ENCODE measurements at places on chromosomes 1 and 21.

GRCh38 chr1:74399249-74399648, 113.2 kb downstream of the LRRC53 start:
- DNase-seq, result no peak

- DNase-seq, result no peak
Measured at GRCh38 chr21:45548711-45549491, 6.7 kb upstream of the SLC19A1 start.

DNA sequence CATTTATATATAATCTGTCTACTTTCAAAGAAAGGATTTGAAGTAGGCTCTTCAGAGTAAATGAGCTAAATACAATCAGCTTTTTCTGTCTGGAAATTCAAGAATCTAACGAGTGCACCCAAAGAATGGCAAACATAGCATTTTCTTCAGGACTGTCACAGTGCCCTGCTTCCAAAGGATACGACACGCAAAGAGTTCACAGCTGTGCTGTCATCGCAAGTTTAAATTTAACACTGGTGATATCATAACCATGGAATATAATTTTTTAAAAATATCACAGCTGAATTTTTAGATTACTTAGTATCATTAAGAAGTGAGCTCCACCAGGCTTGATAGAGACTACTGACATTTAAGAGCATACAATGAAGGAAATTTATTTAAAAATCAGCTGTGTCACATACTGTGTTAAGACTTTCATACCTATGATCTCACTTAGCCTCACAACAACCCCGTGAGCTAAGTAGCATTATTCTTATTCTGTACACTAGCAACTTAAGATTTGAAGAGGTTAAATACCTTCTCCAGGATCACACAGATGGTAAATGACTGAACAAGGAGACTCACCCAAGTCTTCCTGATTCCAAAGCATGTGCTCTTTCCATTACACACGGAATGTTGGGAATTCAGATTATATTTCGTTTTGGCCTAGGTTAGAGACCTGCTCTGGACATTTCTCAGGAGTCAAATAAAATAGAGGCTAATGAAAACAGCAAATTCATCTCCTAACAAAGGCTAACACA, 46.2 kb upstream of the PRRX1 start:
- no peak for DNase-seq

DNA sequence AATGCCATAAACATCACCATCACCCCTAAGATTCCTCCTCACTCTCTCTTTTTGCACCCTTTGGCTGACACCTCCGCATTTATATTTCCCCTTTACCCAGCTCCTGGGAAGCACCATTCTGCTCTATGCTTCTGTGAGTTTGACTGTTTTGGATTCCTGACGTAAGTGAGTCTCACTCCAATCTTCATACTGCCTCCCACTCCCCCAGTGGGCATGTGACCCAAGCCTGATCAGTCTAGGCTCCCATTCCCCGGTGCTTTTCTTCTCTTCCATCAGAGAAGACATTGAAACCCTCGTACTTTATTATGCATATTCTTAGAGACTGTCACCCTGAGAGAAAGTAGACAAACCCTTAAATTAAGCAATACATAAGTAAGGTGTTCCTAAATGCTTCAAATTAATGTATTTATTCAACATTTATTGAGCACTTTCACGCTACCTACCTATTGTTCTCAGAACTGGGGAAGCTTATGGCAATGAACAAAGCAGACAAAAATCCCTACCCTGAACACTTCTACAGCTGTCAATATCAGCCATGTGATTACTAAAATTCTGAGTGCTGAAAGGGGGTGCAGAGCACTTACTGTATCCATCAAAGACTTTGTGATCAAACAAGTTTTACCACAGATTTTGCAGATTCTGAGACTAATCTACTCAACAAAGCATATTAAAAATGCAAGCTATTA, 43.4 kb upstream of the DIPK1A start:
- no peak for DNase-seq

GRCh38 chr1:60861961-60862567, 220.3 kb upstream of the NFIA start:
- no peak for DNase-seq

DNA sequence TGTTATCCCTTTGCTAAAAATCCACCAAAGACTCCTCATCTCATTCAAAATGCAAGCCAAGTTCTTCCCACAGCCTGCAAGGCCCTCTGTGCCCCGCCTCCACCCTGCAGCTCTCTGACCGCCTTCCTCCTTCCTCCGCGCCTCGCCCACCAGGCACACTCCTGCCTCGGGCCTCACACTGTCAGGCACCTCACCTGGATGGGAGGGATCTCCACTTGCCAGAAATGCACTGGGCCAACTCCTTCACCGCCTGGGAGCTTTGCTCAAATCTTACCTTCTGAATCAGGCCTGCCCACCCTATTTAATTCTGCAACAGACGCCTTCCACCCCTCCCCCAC, 26.2 kb downstream of the PGBD5 start:
- DNase-seq, result no peak

DNA sequence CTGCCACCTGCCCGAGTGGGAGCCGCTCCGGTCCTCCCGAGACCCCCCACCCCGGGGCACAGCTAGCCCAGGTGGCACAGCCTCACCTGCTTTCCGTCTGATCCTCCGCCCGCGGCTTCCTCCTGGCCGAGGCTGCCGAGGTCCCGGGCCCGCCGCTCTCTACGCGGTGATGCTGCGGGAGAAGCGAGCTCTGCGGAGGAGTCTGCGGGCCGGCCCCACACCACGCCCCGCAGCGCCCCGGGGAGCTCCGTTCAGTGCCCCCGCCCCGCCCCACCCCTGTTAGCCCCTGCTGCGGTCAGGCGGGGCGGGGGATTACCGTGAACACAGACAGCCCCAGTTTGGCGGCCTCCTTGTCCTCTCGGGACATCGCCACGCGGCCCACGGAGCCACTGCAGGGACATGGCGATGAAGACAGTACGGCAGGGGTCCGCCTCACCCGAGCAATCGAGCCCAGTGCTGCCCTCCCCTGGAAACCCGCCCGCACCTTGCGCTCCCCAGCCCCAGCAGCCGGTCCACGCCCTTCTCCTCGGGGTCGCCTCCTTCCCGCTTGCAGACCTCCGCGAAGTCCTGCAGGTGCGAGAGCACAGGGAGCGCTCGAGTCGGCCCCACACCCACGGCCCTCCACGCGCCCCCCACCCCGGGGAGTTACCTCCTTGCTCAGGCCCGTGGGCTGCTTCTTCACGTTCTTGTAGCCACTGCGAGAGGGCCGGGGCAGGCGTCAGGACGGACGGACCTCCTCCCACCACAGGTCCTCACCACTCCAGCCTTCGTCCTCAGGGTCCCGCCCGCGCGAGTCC, 933 bp downstream of the C1orf35 start:
- DNase-seq, result peak; percentile 80
